AG04450 (cell line): ENCODE measurements at places on chromosomes 1 and 21.

DNA sequence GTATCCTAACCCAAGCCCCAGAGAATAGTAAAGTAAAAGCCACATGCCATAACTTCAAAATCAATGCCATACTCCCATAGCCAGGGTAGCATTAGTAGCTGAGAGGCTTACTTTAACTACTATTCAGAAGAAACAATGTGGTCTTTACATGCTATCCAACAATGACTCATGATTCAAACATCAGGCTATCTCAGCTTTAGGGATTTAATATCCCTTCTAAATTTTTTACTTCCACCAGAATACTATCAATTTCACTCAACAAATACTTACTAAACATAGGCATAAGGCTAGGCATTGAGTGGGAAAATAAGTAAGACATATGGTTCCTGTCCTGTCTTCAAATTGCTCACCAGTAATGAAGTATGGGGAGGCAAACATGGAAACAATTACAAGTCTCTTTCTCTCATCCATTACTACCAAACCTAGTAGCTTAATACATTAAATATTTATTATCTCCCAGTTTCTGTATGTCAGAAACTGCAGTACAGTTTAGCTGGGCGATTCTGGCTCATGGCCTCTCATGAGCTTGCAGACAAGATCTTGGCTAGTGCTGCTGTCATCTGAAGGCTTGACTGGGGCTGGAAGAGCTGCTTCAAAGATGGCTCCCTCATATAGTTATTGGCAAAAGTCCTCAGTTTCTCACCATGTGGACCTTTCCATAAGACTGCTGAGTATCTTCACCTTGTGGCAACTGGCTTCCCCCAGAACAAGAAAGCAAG lies 30.7 kb downstream of the EVI5 start:
- DNase-seq: peak; percentile 69

- no peak for DNase-seq
Measured at GRCh38 chr1:71582673-71583072, 501.8 kb upstream of the ZRANB2 start.

DNA sequence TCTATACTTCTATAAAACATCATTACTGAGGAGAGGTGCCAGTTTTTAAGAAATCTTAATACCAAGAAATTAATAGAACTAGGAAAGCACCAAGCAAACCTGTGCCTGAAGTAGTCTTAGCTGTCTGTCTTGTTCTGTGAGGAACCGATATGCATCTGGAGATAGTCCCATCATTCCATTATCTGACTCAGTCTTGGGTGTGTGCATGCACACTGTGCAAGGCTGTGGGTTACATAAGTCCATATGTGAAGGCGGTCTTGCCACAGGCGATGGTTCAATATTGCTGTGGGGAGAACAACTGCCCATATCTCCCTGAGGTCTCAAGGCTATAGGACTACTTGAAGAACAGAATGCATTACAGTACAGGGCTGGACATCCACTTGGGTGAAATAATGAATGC lies 33.8 kb downstream of the STIL start:
- DNase-seq: no peak

GRCh38 chr1:196387766-196388165 lies 220.5 kb downstream of the KCNT2 start:
- DNase-seq: no peak

DNA sequence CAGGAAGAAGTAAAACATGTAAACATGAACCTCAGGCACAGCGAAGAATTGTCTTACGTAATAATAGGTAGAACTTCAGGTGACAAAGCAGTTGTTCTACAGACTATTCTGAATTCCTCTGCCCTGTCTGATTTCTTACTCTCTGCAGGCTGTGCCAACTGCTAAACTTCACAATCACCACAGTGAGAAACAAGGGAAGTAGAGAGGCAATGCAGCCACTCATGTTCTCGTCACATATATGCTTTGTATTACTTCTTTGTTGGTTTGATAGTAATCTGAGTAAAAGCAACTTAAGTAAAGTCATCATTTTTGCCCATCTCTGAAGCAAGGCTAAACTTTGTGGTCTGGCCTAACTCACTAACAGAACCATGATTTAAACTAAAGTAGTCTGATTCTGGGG lies 21.9 kb downstream of the PIGK start:
- no peak for DNase-seq
